ENCODE measurements at places on chromosomes 5 and 9.

DNA sequence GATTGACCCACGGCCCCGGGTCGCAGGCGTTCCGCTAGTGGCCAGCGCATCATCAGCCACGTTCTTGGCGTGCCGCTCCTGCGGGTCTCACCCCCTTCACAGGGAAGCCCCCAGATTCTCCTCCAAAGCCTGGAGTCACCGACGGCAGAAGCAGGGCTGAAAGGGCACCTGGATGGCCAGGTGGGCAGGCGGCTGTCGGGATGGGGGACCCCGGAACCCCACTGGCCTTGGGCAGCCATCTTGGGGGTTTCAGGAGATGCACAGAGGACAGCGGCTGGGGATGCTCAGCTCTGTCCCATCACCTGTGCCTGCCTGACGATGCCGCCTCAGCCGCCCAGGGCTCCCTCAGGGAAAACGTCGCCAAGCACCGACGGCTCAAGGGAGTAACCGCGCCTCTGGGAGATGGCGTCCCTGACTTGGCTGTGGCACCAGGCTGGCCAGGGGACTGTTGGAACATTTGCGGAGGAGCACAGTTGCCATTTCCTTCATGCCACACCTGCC, 14.1 kb upstream of the SLC9A3 start:
- no peak for DNase-seq

DNA sequence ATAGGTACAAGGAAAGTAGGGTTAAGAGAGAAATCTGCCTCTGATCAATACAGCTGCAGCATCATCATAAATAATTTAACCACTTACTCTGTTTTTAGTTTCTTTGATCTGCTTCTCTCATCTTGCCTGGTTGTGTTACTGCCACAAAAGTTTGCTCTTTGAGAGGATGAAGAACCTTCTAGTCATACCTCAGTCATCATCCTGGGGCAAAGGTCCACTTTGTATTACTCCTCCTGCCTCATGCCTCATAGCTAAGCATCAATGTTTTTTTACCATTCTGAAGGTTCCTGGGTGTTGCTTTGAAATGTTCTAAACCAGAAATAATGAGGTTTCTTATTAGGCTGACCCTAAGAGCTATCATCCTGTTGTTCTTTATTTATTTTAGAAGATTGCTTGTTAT, 17.1 kb upstream of the TRIM36 start:
- no peak for DNase-seq

DNA sequence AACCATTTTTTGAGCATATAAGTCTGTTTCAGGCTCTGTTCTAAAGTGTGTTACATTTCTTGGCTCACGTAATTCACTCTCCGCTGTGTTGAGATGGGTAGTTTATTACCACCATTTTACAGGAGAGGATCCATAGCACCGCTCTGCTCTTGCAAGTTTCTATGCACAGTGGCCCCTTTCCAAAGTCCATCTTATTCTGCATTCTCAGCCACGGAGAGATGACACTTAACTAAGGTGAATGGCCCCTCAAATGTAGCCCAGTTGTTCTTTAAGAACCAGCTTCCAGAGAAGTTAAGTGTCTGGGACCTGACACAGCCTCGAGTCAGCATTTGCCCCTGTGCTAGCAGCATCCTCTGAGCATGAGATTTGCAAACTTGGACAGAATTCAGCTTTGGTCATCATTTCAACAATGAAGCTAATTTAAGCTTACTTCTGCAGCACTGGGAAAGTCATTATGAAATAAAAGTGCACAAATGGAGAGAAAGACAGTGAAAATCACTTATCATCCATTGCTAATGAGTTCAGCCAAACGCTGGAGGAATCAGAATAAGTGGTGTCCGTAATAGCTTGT, 61.9 kb downstream of the FAM78A start:
- DNase-seq, result no peak

DNA sequence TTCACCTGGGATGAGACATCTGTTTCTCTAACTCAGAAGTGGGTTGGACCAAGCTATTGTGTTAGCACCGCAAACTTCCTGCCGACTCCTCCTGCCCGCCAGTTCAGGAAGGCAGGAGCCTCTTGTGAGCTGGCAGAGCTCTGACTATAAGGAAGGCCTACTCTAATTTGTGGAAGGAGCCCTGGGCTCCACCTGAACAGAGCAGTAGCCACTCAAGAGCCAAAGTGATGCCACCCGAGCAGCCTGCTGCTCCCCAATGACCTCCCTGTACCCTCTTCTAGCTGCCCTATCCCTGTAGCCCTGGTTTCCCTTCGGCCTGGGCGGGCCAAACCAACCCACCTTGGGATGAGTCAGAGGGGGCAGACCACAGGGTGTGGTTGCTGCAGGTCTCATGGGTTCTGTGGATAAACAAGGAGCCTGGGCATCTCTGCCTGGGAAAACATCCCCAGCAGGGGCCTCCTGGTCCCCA, 81.6 kb downstream of the PSD2 start:
- DNase-seq, result no peak

GRCh38 chr9:37840560-37841194, 40.1 kb downstream of the DCAF10 start:
- DNase-seq, result no peak

DNA sequence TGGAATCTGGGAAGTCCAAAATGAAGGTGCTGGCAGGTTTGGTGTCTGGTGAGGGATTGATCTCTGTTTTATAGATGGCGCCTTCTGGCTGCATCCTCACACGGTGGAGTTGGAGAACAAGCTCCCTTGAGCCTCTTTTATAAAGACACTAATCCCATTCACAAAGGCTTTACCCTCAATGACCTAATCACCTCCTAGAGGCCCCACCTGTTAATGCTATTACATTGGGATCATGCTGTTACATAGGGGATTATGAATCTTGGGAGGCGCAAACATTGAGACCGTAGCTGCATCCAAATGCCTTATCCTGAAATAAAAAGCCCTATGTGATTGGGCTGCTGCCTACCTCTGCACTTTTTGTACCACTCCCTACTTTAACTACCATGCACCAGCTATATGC, 197.1 kb upstream of the HMHB1 start:
- no peak for DNase-seq

- DNase-seq, result no peak
These were observed 9.0 kb downstream of the OR2S2 start for GRCh38 chr9:35948901-35949318.

- no peak for DNase-seq
These were observed 33.6 kb upstream of the PITX1 start for GRCh38 chr5:135067587-135067986.

DNA sequence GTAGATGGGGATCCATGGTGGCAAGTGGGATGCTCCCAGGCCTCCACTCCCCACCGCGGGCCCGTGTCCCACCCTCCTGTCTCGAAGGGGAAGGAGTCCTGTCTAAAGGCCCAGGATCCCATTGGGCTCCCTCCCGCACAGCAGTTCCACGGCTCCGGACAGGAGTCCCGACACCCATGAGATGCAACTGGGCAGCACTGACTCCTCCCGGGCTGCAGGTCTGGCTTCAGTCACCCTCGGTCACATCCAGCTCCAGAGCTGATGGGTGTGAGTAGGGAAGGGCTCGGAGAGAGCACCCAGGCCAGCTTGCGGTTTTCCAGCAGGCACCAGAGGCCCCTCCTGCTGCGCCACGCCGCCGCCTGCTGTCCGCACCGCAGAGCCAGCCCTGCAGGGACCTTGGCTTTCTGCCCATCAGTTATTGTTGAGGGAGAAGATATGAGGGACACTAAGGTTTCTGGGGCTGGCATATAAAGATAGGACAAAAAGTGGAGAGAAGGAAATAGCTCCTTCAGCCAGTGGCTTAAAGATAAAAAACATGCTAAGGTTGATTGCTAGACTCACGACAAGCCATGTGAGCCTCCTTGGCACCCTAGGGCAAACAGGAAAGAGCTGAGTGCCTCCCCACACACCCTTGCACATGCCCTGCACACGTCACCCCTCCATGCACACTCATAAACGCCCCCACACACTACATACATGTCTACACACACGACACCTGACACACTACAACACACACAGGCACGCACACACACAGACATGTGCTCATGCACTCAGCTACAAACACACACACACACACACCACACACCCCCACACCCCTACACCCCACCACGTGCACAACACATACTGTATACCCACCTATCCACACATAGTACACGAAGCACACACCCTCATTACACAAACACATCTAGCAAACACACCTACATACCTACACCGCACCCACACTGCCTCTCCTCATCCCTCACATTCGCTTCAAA, 79.0 kb downstream of the AK8 start:
- no peak for DNase-seq

DNA sequence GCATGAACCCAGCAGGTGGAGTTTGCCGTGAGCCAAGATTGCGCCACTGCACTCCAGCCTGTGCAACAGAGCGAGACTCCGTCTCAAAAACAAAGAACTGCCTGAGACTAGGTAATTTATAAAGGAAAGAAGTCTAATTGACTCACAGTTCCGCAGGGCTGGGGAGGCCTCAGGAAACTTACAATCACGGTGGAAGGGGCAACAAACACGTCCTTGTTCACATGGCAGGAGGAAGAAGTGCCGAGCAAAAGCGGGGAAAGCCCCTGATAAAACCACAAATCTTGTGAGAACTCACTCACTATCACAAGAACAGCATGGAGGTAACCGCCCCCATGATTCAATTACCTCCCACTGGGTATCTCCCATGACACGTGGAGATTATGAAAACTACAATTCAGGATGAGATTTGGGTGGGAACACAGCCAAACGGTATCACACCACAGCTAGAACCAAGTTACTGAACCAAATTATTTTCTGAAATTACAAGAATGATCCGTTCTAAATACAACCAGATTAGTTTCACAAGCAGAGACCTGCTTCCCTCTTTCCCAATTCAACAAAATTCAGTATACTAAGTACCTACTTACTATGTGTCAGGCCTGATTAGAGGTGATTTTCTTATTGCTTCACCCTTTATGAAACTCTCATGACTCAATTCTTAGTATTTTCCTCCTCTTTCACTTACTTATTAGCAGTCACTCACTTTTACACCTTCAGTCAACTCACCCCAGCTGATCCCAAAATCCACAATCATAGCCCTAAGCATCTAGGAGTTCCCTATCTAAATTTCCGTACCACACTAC, 8.4 kb downstream of the UBTD2 start:
- peak; percentile 36 for DNase-seq

GRCh38 chr5:15555176-15555575, 55.2 kb downstream of the FBXL7 start:
- no peak for DNase-seq

DNA sequence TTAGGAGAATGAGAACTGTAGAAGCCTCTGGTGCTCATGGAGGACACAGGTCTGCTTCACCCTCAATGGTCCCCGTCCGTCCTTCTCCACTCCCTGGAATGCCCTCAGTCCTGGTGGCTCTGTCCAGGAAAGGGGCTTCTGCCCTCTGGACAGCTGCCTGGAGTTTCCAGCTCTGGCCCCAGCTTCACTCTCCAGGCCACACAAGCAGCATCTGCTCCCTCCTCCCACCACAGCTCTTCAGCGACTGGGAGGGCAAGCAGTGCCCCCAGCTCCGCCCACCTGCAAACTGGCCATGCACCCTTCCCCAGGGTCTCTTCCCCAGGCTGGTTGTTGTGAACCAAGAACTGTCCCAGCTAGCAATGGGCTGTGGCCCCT, 4.7 kb downstream of the SARDH start:
- no peak for DNase-seq

- no peak for DNase-seq
These were observed 567.4 kb downstream of the CCDC171 start for GRCh38 chr9:16120231-16120641.
